GM12878 (cell line): ENCODE measurements at places on chromosomes 5 and 9. TPM values are rescaled to one million over a fixed set of nuclear protein-coding genes. Genes with fewer than 3 reads are reported as not detected.

REEP5 gene
- 56.2 and 61.2 TPM in 2 replicates for total RNA-seq

DNA sequence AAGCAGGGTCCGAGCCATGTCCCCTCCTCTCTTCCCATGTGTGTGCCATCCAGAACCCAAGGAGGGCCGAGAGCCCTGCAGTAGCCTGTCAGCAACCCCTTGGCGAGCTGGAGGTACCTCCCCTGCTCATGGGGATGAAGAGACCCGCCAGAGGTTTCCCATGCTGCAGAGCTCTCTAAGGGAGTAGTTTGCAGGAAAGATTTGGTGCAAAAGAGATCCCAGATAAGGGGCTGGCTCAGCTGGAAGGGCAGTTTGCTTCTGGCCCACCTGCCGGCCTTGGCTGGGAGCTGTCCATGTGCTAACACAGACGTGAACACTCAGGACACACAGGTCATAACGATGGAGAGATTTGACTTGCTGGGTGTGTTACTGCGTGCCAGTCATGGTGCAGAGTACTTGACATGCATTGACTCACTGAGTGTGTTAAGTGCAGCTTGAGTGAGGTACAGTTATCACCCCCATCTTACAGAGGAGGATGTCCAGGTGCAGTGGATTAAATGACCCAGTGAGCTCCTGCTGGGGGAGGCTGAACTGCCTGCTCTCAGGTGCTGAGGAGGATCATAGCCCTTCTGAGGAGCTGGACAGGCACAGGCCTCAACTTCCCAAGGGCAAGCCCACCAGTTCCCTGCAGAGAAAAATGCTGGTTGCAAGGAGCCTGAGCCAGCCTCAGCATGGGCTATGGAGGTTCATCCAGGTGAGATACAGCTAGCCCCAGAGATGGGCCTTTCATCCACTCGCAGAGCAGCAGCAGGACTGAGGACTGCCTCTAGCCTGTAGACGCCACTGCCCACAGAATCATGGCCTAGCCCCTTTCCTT is 6.3 kb upstream of the SLC25A48 start:
- no peaks in the 10 kb centered on the region for H3K27me3 ChIP-seq
- H3K27ac ChIP-seq, result no peak overlapping the region
- H3K4me3 ChIP-seq, result no peak overlapping the region
- no peak for DNase-seq
- H3K4me1 ChIP-seq, result no peaks in the 10 kb centered on the region

- peak overlapping the region; percentile 77 for H3K4me3 ChIP-seq
- DNase-seq, result no peak
- H3K27me3 ChIP-seq, result no peaks in the 10 kb centered on the region
- H3K36me3 ChIP-seq, result no peaks in the 10 kb centered on the region
- H3K4me1 ChIP-seq, result no peaks in the 10 kb centered on the region
Observed at GRCh38 chr9:26955222-26955903, 849 bp upstream of the IFT74 start.

DNA sequence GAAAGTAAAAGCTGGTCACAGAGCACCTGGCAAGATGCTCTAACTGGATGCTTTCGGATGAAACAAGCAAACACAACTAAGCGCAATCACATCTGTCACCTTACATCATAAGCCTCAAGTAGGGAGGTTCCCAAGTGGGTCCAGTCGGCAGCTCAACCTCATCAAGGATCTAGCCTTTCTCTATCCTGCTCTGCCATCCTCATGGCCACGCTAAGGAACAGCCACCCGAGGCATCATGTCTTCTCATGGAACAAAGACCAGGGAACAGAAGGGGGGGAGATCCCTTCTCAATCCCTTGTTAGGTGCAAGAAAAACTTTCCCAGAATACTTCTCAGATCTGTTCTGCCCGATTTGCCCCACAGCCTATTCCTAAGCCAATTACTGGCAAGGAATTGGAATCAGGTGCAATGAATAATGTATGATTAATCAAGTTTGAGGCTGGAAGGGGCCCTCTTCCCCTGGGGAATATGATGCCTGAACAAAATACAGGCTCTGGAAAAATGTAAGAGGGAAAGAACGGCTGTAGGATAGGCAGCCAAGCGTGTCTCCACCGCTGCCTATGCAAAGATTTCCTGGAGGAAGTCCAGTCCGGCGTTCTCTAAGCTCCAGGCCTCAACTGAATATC is 1.3 kb upstream of the HABP4 start:
- no peaks in the 10 kb centered on the region for H3K36me3 ChIP-seq
- no peak overlapping the region for H3K4me3 ChIP-seq
- peaks cover 6% of the 10 kb centered on the region for H3K4me1 ChIP-seq
- DNase-seq, result no peak

DNA sequence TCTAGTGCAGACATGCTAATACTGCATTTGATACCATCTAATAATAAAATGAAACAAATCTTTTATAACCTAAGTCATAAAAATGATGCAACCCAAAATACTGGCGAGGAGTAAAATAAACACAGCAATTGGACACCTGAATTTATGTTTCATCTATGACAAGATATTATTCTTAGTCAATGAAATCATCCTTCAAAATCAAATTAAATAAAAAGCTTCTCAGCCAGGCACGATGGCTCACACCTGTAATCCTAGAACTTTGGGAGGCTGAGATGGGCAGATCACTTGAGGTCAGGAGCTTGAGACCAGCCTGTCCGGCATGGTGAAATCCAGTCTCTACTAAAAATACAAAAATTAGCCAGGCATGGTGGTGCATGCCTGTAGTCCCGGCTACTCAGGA is 179.0 kb downstream of the TMEM232 start:
- no peaks in the 10 kb centered on the region for H3K27me3 ChIP-seq
- no peak for DNase-seq
- no peak overlapping the region for H3K4me3 ChIP-seq
- no peaks in the 10 kb centered on the region for H3K36me3 ChIP-seq

CARD6 gene
- total RNA-seq, result 0.64 TPM in 2 replicates

GRCh38 chr5:5521478-5521877 is 99.0 kb downstream of the ICE1 start:
- no peak overlapping the region for H3K27ac ChIP-seq
- H3K4me1 ChIP-seq, result peaks cover 13% of the 10 kb centered on the region
- no peaks in the 10 kb centered on the region for H3K27me3 ChIP-seq

- H3K27ac ChIP-seq, result no peak overlapping the region
- H3K36me3 ChIP-seq, result no peaks in the 10 kb centered on the region
- H3K4me1 ChIP-seq, result no peaks in the 10 kb centered on the region
Observed at GRCh38 chr5:74341221-74341620, 299.3 kb downstream of the ENC1 start.

CCDC183 gene
- 0.27 TPM in 1 of 2 replicates, not detected in the other for total RNA-seq

- H3K4me3 ChIP-seq, result no peak overlapping the region; the same call in 1 of the 2 replicates
- H3K27ac ChIP-seq, result peak overlapping the region; percentile 75
- no peaks in the 10 kb centered on the region for H3K36me3 ChIP-seq
- H3K4me1 ChIP-seq, result peaks cover 21% of the 10 kb centered on the region
- no peaks in the 10 kb centered on the region for H3K27me3 ChIP-seq
Observed at GRCh38 chr9:128007566-128008138, 26.9 kb upstream of the EEIG1 start.

DNA sequence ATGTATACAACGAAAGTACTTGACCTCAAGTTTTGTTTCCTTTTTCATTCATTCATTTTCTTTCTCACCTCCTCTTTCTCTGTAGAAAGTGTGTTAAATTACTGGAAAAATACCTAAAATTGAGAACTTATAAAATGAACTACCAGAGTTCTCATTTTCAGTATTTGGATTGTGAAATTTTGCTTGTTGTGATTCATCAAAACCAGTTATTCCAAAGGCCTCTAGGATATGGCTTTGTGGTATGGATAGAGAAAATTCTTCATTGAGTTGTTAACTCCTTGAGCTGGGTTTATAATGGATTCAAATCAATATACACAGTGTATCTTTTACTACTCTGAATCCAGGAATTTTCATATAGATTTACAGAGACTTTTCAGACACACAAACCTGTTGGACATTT is 287.6 kb downstream of the KDM4C start:
- H3K27me3 ChIP-seq, result no peaks in the 10 kb centered on the region
- no peak overlapping the region for H3K4me3 ChIP-seq
- DNase-seq, result no peak

TEK gene
- total RNA-seq, result 0.08 TPM in 1 of 2 replicates, not detected in the other

EGR1 gene
- total RNA-seq, result 7.3 and 9.0 TPM in 2 replicates

GRCh38 chr5:66987126-66987525 is 209.5 kb downstream of the CD180 start:
- no peak overlapping the region for H3K27ac ChIP-seq
- no peaks in the 10 kb centered on the region for H3K4me1 ChIP-seq
- no peak for DNase-seq
- no peaks in the 10 kb centered on the region for H3K36me3 ChIP-seq
- no peak overlapping the region for H3K4me3 ChIP-seq

GRCh38 chr9:81844131-81844567 is 84.1 kb upstream of the SPATA31D4 start:
- no peaks in the 10 kb centered on the region for H3K36me3 ChIP-seq
- no peak for DNase-seq
- no peak overlapping the region for H3K4me3 ChIP-seq
- H3K4me1 ChIP-seq, result no peaks in the 10 kb centered on the region

DNA sequence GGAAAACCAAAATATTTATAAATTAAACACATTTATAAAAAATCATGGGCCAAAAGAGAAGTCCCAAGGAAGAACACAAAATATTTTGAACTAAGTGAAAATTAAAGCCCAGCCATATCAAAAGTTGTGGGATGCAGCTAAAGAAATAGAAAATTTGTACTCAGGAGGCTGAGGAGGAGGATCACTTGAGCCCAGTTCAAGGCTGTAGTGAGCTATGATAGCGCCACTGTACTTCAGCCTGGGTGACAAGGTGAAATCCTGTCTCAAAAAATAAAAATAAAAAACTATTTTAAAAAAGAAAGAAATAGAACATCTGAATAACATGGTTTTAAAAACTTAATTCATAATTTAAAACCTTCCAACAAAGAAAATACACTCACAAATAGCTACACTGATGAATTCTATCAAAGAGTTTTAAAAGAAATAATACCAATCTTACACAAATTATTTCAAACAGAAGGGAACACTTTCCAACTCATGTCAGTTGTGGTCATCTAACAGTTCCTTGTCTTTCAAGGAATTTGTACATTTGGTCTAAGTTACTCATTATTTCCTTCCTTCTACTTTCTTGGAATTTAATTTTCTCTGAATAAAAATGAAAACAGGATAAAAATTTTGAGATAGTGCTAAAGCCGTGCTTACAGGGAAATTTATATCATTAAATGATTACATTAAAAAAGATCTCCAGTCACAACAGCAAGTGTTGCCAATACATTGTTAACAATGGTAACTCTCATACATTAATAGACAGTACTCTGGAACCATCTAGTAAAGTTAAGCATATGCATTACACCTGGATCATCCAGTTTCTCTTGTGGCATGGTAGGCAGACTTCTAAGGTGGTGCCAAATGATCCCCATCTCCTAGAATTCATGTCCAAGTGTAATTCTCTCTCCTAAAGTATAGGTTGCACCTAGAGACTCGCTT is 17.8 kb downstream of the PTBP3 start:
- no peak overlapping the region for H3K27ac ChIP-seq
- H3K4me1 ChIP-seq, result peaks cover 4% of the 10 kb centered on the region; the same call in 1 of the 2 replicates
- H3K36me3 ChIP-seq, result no peaks in the 10 kb centered on the region
- H3K4me3 ChIP-seq, result no peak overlapping the region

DNA sequence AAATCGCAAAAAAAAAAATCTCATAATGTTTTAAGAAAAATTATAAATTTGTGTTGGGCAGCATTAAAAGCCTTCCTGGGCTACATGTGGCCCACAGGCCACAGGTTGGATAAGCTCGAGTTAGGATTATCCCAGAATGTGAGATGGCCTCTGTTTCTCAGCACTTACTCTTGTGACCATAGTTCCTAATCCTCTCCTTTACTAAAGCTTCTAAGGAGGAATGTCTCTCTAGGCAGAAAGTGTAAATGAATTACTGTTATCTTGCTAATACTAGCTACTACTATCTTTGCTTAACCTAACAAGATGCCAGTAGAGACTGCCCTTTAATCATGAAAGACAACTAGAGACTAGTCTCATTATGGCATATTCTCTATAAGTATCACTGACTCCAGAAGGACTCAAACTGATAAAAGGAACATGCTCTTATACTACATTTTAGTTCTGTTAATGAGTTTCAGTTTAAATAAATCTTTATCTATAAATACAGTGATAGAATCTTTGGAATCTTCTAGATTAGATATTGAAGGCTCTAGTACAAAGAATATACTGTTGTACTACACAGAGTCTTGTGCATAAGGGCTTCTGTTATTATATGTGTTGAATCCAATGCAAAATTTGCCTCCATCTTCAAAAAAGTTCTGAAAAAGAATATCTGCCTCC is 13.8 kb downstream of the INVS start:
- H3K27ac ChIP-seq, result no peak overlapping the region
- H3K4me1 ChIP-seq, result no peaks in the 10 kb centered on the region
- no peak for DNase-seq
- H3K36me3 ChIP-seq, result no peaks in the 10 kb centered on the region

EIF4EBP3 gene
- 6.2 and 9.3 TPM in 2 replicates for total RNA-seq

- H3K4me3 ChIP-seq, result no peak overlapping the region
- DNase-seq, result no peak
Observed at GRCh38 chr5:172751761-172752510, 19.1 kb downstream of the DUSP1 start.

DNA sequence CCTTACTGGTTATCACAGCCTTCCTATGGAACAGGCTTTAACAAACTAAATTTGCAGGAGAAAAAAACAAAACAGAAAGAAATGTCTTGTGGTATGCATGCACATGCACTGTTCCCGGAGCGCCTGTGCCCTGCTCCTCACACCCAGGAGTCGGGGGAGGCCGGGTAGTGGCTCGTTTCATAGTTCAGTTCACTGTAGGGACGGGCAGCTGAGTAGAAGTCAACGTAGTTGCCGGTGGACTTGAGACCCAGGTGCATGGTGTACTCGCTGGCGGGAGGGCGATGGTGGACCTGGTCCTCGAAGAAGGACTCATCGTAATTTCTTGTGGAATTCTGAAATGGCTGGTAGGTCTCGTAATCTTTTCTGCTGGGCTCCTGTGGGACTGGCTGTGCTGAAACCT is 212.3 kb upstream of the DAP start:
- H3K36me3 ChIP-seq, result no peaks in the 10 kb centered on the region
- 0 out of 2 replicates have a peak, but pooled peaks cover 3% of the 10 kb centered on the region for H3K27me3 ChIP-seq
- no peak overlapping the region for H3K4me3 ChIP-seq
- H3K27ac ChIP-seq, result no peak overlapping the region

DNA sequence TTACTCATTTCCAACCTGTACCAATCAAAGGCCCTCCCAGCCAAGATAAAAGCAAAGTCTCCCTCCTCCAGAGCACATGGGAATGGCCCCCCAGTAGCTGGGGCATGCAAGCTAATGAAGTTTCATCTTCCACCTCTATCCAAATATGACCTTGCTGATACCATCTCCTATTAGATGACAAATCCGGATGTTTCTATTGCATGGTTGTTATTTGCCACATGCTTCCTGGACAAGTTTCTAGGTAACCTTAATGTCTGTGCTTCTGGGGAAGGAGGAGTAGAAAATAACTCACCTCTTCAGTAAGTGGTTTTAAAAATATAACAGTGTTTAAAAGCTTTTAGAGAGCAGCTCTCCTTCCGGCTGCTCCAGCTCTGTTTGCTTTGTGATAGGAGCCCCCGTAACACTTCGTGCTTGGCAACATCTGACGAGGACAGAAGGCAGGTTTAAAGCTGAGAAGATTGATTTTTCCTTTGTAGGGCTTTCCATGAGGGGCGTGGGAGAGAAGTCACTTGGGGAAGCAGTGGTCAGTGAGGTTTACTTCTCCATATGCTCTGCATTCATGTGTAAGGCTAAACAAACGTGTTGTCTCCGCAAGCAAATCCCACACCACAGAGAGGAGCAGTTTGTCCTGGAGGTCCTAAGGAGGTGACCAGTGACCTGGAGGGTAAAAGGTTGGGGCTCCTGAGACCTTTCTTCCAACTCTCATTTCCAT is 40.3 kb upstream of the GLRX start:
- no peak overlapping the region for H3K4me3 ChIP-seq
- no peak for DNase-seq
- no peaks in the 10 kb centered on the region for H3K27me3 ChIP-seq
- no peaks in the 10 kb centered on the region for H3K36me3 ChIP-seq
- no peak overlapping the region for H3K27ac ChIP-seq

SLC28A3 gene
- total RNA-seq, result 0.11 and 0.13 TPM in 2 replicates
